Myocyte (in vitro differentiated cells): ENCODE measurements at places on chromosomes 16 and 17. TPM values are rescaled to one million over a fixed set of nuclear protein-coding genes. Genes with fewer than 3 reads are reported as not detected.

DNA sequence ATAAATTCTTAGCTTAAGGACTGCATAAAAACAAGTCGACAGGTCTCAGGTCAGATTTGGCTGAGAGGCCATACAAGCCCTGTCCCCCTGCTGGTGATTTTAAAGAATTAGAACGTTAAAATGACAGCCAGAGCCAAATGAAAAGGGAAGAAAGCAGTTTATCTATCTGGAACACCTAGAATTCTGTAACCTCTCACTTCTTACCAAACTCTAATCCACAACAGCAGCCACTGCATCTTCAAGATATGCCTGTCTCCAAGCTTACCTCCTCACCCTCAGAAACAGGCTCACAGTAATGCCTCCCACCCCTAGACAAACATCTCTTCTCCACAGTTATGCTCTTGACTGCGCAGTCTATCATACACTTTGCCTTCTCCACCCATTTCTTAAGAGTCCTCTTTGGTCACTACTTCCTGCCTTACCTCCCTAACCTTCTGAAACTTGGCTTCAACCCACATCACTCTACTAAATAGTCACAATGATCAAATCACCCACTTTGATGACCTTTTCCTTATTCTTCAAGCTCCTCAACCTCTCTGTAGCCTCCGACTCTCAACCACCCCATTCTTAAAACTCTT lies 14.2 kb downstream of the ANKFY1 start:
- peak; percentile 45 for DNase-seq

DNA sequence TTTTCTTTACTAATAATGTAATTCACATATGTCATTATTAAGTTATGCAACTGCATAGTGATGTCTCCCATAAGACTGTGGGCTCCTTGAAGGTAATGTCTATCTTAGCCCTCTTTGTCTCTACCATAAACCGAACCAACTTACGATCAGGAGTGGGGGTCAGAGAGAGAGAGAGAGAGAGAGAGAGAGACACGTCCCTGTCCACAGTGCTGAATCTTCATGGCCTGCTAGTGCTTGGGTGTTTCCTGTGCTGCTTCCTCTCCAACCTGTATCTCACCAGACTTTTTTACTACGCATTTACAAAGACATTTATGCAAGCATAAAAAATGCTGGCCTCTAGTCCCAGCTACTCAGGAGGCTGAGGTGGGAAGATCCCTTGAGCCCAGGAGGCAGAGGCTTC lies 52.2 kb upstream of the HAPSTR1 start:
- peak; percentile 32 for DNase-seq

DNA sequence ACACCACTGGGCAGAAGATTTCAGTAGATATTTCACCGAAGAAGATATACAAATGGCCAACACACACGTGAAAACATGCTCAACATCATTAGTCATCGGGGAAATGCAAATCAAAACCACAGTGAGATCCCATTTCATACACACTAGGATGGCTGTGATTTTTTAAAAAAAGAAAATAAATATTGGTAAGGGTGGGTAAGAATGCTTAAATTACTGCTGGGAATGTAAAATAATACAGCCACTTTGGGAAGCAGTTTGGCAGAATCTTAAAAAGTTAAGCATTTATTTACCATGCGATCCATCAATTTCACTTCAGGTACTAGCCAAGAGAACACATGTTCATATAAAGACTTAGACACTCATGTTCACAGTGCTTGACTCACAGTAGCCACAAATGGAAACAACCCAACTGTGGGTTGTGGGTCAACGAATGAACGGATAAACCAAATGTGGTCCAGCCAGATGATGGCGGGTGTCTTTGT lies 6.5 kb upstream of the C16orf74 start:
- peak; percentile 84 for DNase-seq

DNA sequence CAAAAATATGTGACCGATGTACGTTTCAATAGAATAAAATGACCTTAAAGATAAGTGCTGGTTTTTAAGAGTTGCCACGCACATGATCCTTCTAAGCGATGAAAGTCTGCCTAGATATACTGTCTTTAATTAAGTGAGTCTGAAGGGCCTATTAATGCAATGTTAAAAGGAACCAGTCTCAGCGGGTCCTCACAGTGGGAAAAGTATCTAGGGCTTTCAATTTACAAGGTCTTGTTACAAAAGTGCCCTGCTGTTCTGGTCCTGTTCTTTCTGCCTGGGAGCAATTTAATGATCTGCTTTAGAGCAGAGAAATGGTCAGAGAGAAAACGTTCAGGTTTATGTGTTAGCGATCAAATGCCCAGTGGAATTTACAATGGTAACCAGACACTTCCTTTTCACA lies 864.0 kb downstream of the KCNJ2 start:
- DNase-seq = no peak

- DNase-seq = peak; percentile 71
Observed at GRCh38 chr16:11016993-11017392, 72.6 kb downstream of the CLEC16A start.

GRCh38 chr17:12773153-12773552 lies 16.1 kb upstream of the ARHGAP44 start:
- no peak for DNase-seq

DNA sequence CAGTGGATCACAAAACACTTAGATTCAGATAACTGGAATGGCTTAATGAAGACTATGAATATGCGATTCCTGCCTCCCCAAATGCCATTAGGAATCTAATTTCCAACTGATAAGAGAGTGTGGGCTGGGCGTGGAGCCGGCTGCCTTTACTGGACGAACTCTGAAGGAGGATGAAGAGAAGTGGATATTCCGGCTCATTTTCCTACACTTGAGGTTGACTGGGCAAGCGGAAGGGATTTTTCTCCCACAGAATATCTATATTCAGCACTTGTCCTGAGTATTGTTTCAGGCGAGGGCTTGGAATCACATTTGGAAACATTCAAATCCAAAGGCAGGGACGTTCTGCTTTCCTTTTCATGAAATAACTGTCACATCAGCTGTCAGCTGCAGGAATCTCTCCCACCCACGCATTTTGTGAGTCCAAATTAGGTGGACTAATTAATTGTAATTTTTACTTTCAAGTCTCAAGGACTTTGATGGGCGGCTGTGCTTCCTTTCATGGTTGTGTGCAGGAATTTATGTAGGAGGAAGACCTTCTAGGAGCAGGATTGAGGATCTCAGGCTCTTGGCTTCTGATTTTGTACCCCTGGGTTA lies 138.5 kb downstream of the PITPNC1 start:
- no peak for DNase-seq

GRCh38 chr16:53159781-53160436 lies 105.1 kb downstream of the CHD9 start:
- DNase-seq = peak; percentile 67

DNA sequence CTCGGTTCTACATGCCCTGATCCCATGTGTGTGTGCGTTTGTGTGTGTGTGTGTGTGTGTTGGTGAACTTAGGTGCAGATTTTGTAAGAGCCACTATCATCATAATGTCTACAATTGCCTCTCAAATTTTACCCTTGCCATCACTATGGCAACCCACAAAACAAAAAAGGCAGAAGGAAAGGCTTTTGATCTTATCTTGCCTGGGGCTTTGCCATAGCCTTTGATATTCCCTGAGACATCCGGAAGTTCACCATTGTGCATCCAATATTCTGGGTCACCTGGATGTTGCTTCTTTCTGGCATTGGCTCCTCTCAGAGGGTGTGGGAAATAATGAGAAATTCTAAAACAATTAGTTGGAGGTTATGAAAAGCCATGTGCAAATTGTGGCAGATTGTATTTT lies 114.7 kb downstream of the HAPSTR1 start:
- no peak for DNase-seq

DNA sequence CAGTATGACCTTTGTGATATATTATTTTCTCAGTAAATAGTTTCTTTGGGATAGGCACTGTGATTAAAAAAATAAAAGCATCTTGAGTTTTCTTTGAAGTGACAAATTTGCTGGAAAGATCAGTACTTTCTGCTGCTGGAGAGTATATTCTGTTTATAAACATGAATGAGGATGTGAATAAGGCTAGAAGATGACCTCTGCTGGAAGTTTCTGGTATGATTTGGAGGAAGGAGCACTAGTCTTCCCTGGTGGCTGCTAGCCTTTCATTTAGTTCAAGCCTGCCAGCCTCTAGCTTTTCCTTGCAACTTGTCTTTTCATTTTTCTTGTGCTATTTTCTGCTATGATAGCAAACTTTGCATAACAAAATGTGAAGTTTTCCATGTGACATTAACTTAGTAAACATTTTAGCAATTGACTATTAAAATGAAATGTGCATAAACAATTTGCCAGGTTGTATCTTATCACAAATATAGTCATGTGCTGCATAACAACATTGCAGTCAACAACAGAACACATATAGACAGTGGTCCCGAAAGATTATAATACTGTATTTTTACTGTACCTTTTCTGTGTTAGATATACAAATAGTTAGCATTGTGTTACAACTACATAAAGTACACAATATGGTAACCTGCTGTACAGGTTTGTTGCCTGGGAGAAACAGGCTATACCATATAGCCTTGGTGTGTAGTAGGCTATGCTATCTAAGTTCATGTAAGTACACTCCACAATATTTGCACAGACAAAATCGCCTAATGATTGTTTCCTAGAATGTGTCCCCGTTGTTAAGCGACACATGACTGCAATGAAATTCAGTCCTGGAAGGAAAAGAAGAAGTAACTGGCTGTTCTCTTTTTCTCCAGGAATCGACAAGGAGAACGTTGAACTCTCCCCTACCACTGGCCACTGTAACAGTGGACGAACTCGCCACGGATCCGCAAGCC lies 18.1 kb upstream of the RAB11FIP4 start:
- peak; percentile 74 for DNase-seq

The KCNH4 gene
- not detected in 2 replicates for total RNA-seq

The UBE2G1 gene
- 74.5 and 75.0 TPM in 2 replicates for total RNA-seq

The CDRT15 gene
- total RNA-seq = not detected in 2 replicates

The MYO15A gene
- total RNA-seq = 0.03 and 0.57 TPM in 2 replicates

The HIGD1B gene
- not detected in 2 replicates for total RNA-seq

The SHISA6 gene
- total RNA-seq = not detected in 2 replicates

The ABI3 gene
- not detected in 2 replicates for total RNA-seq

The KRT33A gene
- not detected in 2 replicates for total RNA-seq

The SERPINF2 gene
- 0.67 and 2.0 TPM in 2 replicates for total RNA-seq

The ACSF2 gene
- 20.8 and 29.9 TPM in 2 replicates for total RNA-seq
